A549 treated with GW870086 at 1 μM for 4 hours (cell line): ENCODE measurements at places on chromosomes 7 and 10. TPM values are rescaled to one million over a fixed set of nuclear protein-coding genes. Genes with fewer than 3 reads are reported as not detected.

The IL6 gene
- 0.94 to 2.0 TPM (median 1.2 TPM) in 5 replicates for total RNA-seq

The PAX4 gene
- not detected in 5 replicates for total RNA-seq

The AKR1C2 gene
- 3,394 to 3,918 TPM (median 3,696 TPM) in 5 replicates for total RNA-seq

The NKX1-2 gene
- total RNA-seq = 0.03 to 0.06 TPM in 2 of 5 replicates, not detected in the others

The OR6B1 gene
- total RNA-seq = not detected in 5 replicates

The ZNF786 gene
- total RNA-seq = 5.5 to 6.4 TPM (median 6.1 TPM) in 5 replicates
